SJSA1 (cell line): ENCODE measurements at places on chromosomes 5 and 9. TPM values are rescaled to one million over a fixed set of nuclear protein-coding genes. Genes with fewer than 3 reads are reported as not detected.

The ADAMTS2 gene
- total RNA-seq = 1.4 and 4.9 TPM in 2 replicates

GRCh38 chr5:17411436-17412402 is 86.3 kb upstream of the TAF11L2 start:
- H3K4me3 ChIP-seq = no peak overlapping the region
- H3K36me3 ChIP-seq = no peaks in the 10 kb centered on the region
- H3K4me1 ChIP-seq = no peaks in the 10 kb centered on the region
- no peak for DNase-seq

DNA sequence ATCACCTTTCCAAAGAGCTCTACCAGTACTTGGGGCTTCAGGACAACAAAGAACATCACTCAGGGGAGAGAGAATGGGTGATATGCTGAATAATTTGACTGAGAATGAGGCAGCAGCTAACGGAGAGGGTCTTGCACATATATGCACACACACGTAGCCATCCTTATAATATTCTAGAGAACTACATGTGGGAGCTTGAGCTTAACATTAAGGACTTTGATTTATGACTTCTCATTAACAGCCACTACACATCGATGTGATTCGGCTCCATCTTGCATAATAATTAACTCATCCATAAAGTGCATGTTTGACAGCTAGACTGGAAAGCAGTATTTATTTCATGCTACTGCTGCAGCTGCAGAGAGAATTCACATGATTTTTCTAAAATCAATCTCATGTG is 163.4 kb downstream of the RAB3C start:
- peaks cover 13% of the 10 kb centered on the region; the same call in 1 of the 2 replicates for H3K27me3 ChIP-seq
- no peaks in the 10 kb centered on the region for H3K36me3 ChIP-seq
- no peak for DNase-seq
- H3K4me1 ChIP-seq = no peaks in the 10 kb centered on the region
- no peak overlapping the region for H3K4me3 ChIP-seq
- no peak overlapping the region for H3K27ac ChIP-seq

DNA sequence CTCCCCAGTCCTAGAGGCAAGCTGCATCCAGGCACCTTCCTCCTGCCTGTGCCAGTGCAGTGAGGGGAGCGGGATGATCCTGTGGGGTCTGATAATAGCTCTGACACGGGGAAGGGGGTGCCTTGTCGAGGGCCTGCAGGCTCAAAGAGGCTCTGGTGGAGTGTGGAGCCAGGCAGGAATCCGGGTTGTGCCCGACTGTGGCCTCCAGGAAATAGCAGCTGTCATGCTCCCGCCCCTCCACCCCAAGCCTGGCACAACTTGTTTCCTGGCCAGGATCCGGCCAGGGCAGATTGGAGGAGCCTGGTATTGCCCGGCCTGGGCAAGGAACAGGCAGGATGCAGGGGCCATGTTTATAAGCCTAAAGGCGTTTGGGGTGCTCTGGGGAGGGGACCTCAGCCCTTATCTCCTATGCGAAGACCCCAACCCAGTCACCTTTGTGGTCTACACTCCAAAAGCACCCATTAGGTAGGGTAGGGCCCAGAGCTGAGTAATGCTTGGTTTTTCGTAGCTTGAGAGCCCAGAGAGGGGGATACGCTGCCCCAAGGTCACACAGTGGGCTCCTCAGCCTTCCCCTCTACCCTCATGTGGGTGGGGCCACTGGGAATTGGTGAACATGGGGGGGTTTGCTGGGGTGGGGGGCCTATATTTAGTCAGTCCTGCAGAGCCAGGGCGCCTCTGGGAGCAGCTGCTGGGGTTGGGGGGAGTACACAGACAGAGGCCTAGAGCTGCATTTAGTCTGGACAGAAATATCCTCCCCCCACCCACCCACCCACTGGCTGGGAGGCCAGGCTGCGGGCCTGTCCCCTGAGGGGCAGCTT is 12.2 kb downstream of the CXXC5 start:
- peak overlapping the region; percentile 29 for H3K4me3 ChIP-seq
- no peaks in the 10 kb centered on the region for H3K27me3 ChIP-seq
- peaks cover 29% of the 10 kb centered on the region for H3K36me3 ChIP-seq
- peaks cover 66% of the 10 kb centered on the region for H3K4me1 ChIP-seq

- no peak overlapping the region for H3K4me3 ChIP-seq
- no peaks in the 10 kb centered on the region for H3K27me3 ChIP-seq
- DNase-seq = peak; percentile 84
- H3K36me3 ChIP-seq = no peaks in the 10 kb centered on the region
- H3K27ac ChIP-seq = peak overlapping the region; percentile 20; the same call in 1 of the 2 replicates
- H3K4me1 ChIP-seq = peaks cover 37% of the 10 kb centered on the region
Measured at GRCh38 chr5:55897905-55898304, 46.7 kb downstream of the IL31RA start.

The SHISAL2B gene
- not detected in 2 replicates for total RNA-seq

The MAMDC2 gene
- total RNA-seq = not detected in 2 replicates

DNA sequence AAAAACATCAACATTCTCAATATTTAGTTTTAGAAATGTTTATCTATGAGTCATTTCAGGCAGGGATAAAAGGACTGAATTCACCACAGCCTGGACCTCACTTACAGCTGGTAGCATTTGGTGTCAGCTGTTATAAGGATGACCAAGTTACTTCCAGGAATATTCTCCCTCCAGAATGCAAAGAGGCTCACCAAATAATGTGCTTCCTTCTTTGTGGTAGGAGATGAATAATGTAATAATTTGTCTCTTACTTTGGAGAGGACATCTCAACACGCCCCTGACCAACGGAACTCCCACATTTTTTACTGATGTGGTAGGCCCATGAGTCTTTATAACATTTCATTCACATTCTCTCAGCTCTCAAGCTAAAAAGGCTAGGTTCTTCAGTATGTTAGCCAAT is 825.9 kb upstream of the GRAMD2B start:
- peaks cover 22% of the 10 kb centered on the region for H3K4me1 ChIP-seq
- H3K27ac ChIP-seq = peak overlapping the region; percentile 61
- no peaks in the 10 kb centered on the region for H3K27me3 ChIP-seq
- H3K4me3 ChIP-seq = no peak overlapping the region
- no peaks in the 10 kb centered on the region for H3K36me3 ChIP-seq

- no peaks in the 10 kb centered on the region for H3K36me3 ChIP-seq
- no peaks in the 10 kb centered on the region for H3K27me3 ChIP-seq
- H3K4me1 ChIP-seq = no peaks in the 10 kb centered on the region
- no peak for DNase-seq
- no peak overlapping the region for H3K27ac ChIP-seq
Measured at GRCh38 chr5:120055858-120056257, 408.2 kb upstream of the PRR16 start.

DNA sequence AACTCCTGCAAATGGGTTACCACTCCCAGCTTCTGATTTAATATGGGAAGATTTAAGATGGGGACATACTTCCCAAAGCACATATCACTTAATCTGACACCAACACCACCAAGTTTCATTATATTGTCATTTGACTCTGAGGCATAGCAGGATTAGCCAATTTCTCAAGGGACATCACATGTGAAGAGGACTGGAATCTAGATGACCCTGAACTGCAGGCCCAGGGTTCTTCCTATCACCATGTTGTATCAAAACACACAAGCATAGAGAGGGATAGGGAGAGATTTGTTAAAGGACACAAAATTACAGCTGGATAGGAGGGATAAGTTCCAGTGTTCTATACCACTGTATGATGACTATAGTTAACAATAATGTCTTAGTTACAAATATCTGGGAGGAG is 168.3 kb upstream of the PPP2R2B start:
- no peak overlapping the region for H3K27ac ChIP-seq
- no peak overlapping the region for H3K4me3 ChIP-seq
- DNase-seq = no peak
- peaks cover 4% of the 10 kb centered on the region; the same call in 1 of the 2 replicates for H3K27me3 ChIP-seq
- no peaks in the 10 kb centered on the region for H3K36me3 ChIP-seq
- H3K4me1 ChIP-seq = no peaks in the 10 kb centered on the region

DNA sequence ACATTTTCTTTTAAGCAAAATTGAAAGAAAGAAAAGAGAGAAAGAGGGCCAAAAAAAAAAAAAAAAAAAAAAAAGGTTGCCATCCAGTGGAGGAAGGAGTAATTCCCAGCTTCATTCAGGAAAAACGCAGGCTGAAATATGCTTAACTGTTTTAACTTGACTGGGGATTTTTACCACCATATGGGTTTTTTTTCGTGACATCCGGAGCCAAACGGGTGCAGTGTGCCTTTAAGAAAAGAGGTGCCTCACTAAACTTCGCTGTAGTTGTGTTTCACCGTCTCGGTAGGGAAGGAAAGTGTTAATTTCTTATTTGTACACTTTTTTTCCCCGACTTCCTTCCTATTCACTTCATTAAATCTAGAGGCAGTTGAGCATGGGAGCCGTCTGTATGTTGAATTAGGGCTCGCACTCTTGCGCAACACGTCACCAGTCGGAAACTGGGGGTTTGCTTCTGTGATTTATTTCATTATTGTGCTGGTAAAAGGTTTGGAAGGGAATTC is 143.0 kb downstream of the SMARCA2 start:
- peak overlapping the region; percentile 32 for H3K4me3 ChIP-seq
- no peaks in the 10 kb centered on the region for H3K27me3 ChIP-seq
- DNase-seq = peak; percentile 33
- peaks cover 7% of the 10 kb centered on the region; the same call in 1 of the 2 replicates for H3K4me1 ChIP-seq

The PDZD2 gene
- total RNA-seq = 0.16 TPM in 1 of 2 replicates, not detected in the other

DNA sequence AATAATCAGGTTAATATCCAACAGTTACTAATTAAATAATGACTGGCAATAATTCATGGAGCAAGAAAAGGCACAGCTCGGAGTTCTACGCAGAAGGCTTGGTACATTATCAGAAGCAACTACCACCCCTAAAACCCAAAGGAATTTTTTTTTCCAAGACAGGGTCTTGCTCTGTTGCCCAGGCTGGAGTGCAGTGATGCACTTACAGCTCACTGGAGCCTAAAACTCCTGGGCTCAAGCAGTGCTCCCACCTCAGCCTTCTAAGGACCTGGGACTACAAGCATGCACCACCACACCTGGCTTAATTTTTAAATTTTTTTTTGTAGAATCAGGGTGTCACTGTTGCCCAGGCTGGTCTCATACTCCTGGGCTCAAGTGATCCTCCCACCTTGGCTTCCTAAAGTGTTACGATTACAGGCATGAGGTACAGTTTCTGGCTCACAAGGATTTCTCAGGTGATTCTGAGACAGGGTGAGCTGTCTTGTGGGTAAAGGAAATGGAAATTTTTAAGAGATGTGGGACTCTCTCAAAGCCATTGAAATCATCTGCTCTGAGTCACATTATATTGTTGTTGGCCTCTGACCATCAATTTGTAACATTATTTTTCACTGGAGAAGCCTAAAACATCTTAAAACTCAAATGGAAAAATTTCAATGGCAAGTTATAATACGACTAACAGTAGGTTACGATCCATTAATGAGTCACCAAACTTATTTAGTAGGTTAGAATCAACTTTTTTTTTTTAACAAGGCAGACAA is 19.7 kb upstream of the HSDL2 start:
- no peaks in the 10 kb centered on the region for H3K36me3 ChIP-seq
- no peak overlapping the region for H3K27ac ChIP-seq
- peaks cover 7% of the 10 kb centered on the region for H3K4me1 ChIP-seq
- no peaks in the 10 kb centered on the region for H3K27me3 ChIP-seq

The NTNG2 gene
- total RNA-seq = not detected in 2 replicates

DNA sequence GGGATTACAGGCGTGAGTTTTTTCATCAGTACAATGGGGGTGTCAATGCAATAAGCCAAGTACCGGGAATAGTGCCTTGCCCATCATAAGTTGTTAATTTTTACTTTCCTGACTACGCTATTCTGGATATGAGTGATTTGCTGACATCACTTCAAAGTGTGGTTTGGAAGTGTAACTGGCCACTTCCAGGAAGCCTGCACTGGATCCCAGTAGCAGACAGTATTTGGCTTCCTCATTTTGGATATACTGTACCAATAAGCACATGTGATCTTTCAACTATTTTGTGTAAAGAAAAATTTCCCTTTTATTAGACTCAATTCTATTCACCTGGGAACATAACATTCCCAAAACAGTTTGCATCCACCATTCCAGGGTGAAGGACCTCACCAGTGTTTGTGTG is 417.7 kb upstream of the KLF4 start:
- no peaks in the 10 kb centered on the region for H3K36me3 ChIP-seq
- DNase-seq = no peak
- no peak overlapping the region for H3K27ac ChIP-seq
- no peaks in the 10 kb centered on the region for H3K27me3 ChIP-seq
- H3K4me3 ChIP-seq = no peak overlapping the region

The MVB12B gene
- 7.8 and 16.1 TPM in 2 replicates for total RNA-seq

GRCh38 chr9:7510199-7510598 is 289.4 kb downstream of the DMAC1 start:
- H3K27ac ChIP-seq = no peak overlapping the region
- DNase-seq = no peak
- no peaks in the 10 kb centered on the region for H3K27me3 ChIP-seq
- no peaks in the 10 kb centered on the region for H3K36me3 ChIP-seq
- H3K4me3 ChIP-seq = no peak overlapping the region

DNA sequence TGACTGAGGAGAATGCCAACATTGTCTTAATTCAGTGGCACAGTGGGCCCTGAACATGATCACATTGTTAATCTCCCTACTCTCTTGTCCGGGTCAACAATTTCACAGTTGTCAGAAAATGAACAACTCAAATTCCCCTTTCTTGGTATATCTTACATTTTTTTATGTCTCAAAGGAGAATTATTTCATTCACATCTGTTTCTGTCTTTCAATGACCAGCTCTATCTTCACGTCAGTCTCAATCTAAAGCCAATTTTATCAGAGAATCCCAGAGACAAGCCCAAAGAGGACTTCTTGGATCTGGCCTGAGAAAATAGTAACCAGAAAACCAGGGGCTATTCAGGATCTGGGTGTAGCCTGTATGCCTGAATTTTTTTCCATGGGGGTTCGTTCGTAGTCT is 477.5 kb downstream of the PDE4D start:
- H3K4me1 ChIP-seq = no peaks in the 10 kb centered on the region
- no peak for DNase-seq
- no peak overlapping the region for H3K27ac ChIP-seq
- H3K36me3 ChIP-seq = no peaks in the 10 kb centered on the region
- H3K27me3 ChIP-seq = no peaks in the 10 kb centered on the region

DNA sequence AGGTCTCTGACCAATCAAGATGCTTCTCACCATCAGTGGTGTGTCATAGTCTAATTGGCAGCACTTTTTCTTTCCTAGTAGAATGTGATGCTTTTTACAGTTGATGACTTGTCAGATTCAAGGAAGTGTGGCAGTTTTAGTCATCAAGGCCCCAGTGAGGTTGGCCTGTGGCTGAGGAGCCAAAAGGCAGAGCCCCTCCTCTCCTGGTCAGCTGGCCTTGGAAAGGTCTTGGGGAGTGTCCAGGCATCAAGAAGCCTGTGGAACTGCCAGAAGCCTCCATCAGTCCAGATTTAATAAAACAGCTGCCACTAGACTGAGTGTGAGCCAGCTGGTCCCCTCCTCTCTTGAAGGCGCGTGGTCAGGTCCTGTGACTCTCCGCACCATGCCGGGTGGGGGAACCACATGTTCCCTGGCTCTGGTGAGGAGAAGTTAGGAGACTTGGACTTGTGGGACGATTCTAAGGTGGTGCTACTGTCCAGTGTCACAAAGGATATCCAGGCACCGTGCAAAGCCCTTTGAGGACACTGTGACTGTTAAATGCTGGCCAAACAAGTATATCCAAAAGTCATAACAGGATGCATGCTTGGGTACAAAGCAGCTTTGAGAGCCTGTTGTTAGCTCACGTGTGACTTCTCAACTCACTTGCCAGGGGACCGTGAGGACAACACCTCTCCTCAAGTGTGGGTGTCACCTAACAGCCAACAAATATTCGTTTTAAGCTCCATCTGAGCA is 6.1 kb upstream of the ANGPTL2 start:
- no peaks in the 10 kb centered on the region for H3K27me3 ChIP-seq
- no peak overlapping the region for H3K27ac ChIP-seq
- H3K4me1 ChIP-seq = peaks cover 45% of the 10 kb centered on the region

- no peaks in the 10 kb centered on the region for H3K27me3 ChIP-seq
- H3K36me3 ChIP-seq = no peaks in the 10 kb centered on the region
- DNase-seq = no peak
- no peak overlapping the region for H3K4me3 ChIP-seq
- no peaks in the 10 kb centered on the region for H3K4me1 ChIP-seq
Measured at GRCh38 chr9:86636519-86636918, 282.3 kb upstream of the TUT7 start.
